HFFc6 (cell line): ENCODE measurements at places on chromosomes 1 and 21.

GRCh38 chr1:184152434-184152898 is 100.9 kb downstream of the TSEN15 start:
- no peak for DNase-seq

- DNase-seq: no peak
These were observed 70.0 kb upstream of the BCAR3 start for GRCh38 chr1:93751377-93752250.

- DNase-seq: no peak
These were observed 253.0 kb upstream of the HOOK1 start for GRCh38 chr1:59561796-59562195.

DNA sequence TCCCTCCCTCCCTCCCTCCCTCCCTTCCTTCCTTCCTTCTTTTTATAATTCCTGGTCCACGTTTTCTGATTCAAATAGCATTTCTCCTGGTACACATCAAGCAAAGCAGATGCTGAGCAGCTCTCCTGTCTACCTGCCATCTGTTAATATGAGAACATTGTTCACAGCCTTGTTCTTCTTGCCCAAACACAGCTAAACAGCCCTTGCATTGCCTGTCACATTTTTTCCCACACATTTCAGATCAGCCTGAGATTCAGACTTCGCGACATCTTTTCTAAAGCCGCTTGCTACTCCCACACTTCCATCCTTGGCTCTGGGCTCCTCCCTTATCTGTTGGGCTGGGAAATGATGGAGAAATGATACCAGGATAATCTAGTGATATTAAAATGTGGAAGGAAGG is 200.5 kb downstream of the PCP4 start:
- no peak for DNase-seq

GRCh38 chr1:47214549-47214948 is 17.5 kb downstream of the TAL1 start:
- DNase-seq: no peak

DNA sequence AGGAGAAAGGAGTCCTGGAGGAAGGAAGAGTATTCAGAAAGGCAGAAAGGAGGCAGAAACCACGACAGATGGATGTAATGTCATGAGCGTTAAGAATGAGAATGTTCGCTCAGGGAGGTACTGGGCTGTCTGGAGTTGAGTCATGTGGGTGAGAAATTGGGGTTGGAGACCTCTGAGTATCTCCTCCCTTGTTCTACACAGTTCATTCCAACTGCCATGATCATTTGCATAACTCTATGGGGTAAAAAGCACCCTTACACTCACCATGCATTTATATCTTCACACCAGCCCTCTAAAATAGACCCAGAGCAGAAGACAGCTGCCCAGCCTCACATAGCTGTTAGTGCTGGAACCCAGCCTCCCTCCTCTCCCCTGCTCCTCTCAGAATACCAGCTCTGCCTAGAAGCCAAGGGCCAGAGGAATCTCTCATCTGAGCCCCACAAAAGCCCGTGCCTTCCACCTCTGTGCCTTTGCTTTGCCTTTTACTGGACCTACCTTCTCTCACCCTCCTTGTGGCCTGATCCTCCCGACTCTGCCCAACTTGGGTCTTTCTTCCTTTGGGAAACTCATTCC is 85.2 kb downstream of the BEND5 start:
- DNase-seq: no peak

GRCh38 chr1:41767534-41768525 is 150.9 kb downstream of the HIVEP3 start:
- no peak for DNase-seq

GRCh38 chr1:237789619-237790018 is 101.1 kb downstream of the ZP4 start:
- no peak for DNase-seq

DNA sequence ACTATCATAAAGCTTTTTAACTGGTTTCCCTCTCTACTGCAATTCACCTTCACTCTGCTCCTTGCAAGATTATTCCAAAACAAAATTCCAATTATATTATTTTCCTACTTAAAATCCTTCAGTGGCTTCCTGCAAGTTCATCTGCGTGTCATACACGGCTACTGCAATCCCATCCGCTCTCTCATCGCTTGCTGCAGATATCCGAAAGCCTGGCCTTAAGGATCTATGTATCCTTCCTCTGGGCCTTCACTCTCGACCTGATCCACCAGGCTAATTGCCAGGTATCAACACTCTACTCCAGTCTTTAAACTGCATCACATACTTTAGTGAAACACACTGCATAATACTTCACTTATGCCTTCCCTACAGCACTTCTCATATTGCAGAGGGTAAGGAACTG is 44.0 kb downstream of the VAV3 start:
- no peak for DNase-seq

DNA sequence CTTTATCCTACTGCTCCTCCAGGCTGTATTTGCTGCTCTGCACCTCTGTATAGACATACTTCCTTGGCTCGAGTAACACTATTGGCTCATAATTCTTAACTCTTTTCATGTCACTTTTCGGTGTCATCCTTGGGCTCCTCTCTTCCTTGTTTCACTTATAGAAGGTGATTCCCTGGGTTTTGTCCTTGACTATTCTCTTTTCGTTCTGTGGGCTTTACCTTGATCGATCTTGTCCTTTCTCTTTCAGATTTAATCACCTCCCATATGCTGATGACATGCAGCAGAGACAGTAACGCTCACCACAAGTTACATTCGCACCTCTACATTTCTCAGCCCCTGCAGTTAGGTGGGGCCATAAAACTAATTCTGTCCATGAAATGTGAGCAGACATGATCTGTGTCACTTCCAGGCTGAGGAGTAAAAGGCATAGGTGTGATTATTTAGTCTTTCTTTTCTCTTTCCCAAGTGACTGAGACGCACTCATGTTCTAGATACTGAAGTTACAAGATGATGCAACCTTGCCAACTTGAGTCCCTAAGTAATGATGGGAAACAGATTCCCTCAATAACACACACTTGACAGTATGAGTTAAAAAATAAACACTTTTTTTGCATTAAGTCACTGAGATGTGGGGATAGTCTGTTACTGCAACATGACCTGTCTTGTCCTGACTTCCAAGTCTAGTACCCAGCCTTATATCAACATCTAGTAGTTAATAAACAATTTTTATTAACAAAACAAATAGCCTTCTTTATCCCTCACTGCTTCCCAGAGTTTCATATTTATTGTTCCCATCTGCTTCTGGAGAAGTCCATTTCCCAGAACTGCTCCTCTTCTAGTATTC is 49.9 kb upstream of the HAO2 start:
- DNase-seq: no peak

- DNase-seq: no peak
These were observed 526 bp downstream of the TPR start for GRCh38 chr1:186374303-186375151.

GRCh38 chr21:19640964-19641363 is 1237.4 kb upstream of the TMPRSS15 start:
- DNase-seq: no peak

DNA sequence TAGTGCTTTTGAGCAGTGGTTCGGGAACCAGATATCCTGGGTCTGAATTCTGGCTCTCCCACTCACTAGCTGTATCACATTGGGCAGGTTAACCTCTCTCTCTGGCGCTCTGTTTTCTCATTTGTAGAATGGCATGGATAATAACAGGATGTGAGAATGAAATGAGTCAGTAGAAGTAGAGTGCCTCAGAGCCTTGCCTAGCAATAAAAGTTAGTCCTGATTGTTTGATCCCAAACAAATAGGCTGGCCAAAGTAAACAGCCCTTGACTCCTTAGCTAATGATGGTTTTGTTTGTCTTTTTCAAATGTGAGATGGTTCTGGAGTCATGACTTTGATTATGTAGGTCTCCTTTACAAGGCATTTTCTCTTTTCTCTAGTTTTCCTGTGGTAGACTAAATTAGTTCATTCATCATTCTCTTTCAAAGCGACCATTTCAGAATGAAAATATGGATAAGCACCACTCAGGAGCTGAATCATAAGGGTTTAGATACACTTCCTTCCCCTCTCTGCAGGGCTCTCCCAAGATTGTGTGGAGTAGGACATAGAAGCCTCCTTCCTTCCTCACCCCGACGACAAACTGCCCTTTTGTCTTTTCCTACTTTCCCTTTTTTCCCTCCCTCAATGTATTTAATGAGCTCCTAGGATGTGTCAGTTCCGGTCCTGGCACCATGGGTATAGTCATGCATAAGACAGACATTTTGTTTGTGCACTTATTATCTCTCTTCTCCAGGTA is 23.1 kb downstream of the KIAA0040 start:
- DNase-seq: peak; percentile 2

DNA sequence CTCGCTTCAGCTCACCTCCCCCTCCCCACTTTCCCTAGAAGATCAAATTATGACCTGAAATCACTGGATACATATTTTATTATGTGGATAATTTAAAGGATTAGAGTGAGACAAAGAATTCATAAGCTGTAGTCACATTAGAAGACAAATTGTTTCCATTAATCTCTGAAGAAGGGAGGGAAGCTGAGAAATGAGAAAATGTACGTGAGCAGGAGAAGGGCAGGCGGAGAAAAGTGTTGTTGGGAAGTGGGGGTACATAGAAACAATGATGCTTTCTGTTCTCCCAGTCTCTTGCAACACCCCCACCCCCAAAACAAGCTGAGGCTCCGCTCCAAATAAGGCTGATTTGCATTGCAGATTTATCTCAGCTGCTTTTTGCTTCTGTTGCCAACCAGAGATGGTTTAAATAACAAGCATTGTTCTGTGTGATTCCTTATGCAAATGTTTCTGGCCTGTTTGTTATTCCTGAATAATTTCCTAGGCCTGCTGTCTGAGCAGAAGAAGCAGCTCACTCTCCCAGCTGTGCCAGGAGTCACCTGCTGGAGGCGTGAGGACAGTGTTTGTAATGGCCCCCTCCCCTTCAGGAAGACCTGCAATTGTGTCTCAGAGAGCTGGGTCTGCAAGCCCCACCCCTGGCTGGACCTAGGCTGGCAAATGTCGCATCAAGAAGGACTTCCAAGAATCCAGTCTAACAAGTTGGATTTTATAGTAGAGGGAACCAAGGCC is 121.8 kb upstream of the TNR start:
- no peak for DNase-seq

GRCh38 chr1:151934048-151934493 is 24.8 kb upstream of the THEM4 start:
- peak; percentile 39 for DNase-seq

GRCh38 chr1:183022202-183023145 is 746 bp upstream of the LAMC1 start:
- DNase-seq: peak; percentile 99

GRCh38 chr1:36472656-36473055 is 8.5 kb upstream of the MRPS15 start:
- no peak for DNase-seq

GRCh38 chr1:151293093-151293492 is 11.0 kb downstream of the ZNF687 start:
- no peak for DNase-seq

- DNase-seq: no peak
These were observed 665 bp downstream of the DAB1 start for GRCh38 chr1:57423135-57423655.

- DNase-seq: no peak
These were observed 10.0 kb downstream of the SLC25A24 start for GRCh38 chr1:108190001-108190634.

DNA sequence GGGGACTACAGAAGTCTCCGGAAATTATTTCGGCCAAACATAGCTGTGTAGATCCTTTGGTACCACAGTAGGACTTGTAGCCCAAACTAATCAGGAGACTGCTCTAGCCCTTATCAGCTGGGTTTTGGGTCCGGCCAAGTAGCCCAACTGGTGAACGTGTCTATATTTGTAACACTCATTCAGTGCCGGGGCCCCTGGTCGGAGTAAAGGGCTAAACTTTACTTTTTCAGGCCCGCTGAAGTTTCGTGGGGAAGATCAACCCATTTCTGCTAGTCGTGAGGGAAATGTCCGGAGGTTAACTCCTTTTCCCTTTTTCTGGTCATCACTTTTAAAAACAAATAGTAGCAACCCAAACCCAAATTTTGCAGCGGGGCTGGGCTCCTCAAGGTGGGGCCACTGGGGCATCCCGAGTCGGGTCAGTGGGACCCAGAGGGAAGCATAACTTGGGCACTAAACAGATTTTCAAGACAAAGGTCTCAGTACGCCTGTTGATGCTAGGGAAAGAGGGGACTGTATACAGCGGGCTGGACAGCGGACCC is 1.7 kb downstream of the LHX9 start:
- DNase-seq: no peak

- no peak for DNase-seq
These were observed 25.6 kb downstream of the PPP1R12B start for GRCh38 chr1:202374099-202374498.

GRCh38 chr1:107294686-107295085 is 153.8 kb downstream of the NTNG1 start:
- no peak for DNase-seq

DNA sequence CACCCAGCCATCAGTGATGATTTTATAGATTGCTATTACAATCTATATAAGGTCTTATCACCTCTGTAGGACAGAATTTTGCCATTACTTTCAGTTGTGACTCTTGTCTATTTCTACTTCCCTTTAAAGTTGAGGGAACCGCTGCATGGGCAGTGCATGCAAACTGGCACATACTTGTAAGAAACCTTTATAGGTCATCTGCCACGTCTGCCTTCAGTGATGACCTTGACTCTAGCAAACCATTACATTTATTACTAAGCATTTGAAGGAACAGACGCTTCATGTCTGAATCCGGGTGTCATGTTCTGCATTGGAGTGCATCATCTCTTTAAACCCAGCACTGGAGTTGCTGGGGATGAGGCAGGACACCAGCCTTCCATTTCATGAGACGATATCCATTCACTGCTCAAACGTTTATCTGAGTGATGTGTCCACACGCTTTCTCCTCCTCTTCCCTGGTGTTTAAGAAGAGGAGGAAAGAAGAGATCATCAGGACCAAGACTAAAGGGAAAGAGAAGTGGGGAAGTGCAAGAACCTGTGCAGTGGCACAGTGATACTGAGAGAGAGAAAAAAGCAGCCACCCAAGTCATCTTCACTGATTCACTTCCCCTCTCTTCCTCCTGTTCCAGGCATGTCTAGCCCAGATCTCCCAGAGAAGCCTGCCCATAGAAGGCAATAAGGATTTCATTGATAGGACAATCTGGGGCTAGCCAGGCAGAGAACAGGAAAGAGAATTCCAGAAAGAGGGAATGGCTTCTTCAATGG is 14.1 kb downstream of the CCSAP start:
- no peak for DNase-seq
